ENCODE measurements at places on chromosomes 11 and 22.

DNA sequence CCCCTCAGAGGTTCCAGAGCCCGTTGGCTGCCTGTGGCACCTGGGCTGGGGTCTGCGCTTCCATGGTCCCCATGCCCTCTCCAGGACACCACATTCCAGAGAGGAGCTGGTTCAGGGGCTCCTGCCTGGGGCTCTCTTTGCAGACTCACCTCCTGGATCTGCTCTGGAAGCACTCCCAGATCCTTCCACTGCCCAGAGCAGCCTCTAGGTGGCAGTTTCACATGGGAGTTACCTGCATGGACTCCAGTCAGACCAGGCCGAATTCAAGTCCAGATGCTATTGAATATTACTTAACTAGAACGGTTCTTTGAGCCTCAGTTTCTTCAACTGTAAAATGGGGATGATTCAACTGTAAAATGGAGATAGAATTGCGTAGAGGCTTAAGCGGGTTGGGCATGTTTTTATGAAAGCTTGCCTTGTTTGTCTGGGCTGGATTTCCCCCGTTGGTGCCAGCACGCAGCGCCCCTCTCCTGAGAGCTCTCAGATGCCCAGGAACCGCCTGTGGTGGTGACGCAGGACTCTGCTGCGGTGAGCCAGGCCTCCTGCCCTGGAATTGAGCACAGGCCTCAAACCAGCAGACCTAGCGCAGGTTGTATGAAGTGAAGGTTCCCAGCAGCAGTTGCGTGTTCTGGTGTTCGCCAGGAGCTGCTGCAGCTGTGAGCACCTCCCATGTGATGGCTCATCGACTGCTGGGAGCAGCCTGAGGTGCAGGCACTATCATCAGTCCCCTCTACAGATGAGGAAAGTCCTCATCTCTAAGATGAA, 44.2 kb downstream of the LMO1 start:
- peak; percentile 27 for DNase-seq

GRCh38 chr11:64850979-64851567, 6.6 kb upstream of the CDC42BPG start:
- peak; percentile 62 for DNase-seq

GRCh38 chr11:134120143-134120850, 51.4 kb downstream of the JAM3 start:
- DNase-seq = no peak

GRCh38 chr11:57571606-57572005, 4.1 kb upstream of the UBE2L6 start:
- no peak for DNase-seq

Measured in activated CD4-positive, alpha-beta T cell treated with anti-CD3 and anti-CD28 coated beads, Interleukin-2, amount 50 U/mL, for 48 hours (primary cell).